ENCODE measurements at places on chromosomes 2 and 18.

DNA sequence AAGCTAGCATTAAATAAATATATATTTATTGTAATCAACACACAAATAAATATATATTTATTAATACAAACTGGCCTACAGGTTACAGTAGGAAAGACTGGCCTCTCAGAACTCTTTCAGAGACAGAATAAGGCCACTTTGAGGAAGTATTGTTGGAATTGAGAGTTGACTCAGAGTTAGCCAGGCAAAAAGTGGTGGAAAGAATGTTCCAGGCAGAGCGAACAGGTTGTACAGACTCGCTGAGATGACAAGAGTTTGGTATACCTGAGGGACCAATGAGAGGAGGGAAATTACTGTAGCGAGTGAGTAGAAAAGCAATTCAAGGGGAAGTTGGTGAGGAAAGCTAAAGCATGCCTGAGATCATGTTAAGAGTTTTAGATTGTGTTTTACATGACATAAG is 19.0 kb upstream of the XDH start:
- DNase-seq: no peak

GRCh38 chr2:151974988-151975387 is 123.9 kb downstream of the CACNB4 start:
- no peak for DNase-seq

- DNase-seq: no peak
These were observed 256.5 kb downstream of the CD226 start for GRCh38 chr18:69691008-69691760.

DNA sequence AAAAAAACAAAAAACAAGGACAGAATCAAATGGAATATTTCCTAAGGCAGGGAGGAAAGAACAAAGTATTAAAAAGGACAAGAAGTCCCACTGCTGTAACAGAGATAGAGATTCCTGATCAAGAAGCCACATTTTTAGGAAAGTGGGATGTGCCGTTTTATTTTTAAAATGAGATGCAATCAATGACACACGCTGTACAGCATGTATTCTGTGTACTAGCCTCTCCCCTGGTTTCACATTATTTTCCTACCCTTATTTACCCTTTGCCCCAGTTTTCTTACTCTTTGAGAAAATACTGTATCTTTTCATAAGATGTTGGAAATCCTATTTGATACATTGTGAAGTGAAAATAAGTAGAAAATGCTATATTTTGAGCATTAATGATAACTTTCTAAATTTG is 45.8 kb downstream of the E2F6 start:
- no peak for DNase-seq

DNA sequence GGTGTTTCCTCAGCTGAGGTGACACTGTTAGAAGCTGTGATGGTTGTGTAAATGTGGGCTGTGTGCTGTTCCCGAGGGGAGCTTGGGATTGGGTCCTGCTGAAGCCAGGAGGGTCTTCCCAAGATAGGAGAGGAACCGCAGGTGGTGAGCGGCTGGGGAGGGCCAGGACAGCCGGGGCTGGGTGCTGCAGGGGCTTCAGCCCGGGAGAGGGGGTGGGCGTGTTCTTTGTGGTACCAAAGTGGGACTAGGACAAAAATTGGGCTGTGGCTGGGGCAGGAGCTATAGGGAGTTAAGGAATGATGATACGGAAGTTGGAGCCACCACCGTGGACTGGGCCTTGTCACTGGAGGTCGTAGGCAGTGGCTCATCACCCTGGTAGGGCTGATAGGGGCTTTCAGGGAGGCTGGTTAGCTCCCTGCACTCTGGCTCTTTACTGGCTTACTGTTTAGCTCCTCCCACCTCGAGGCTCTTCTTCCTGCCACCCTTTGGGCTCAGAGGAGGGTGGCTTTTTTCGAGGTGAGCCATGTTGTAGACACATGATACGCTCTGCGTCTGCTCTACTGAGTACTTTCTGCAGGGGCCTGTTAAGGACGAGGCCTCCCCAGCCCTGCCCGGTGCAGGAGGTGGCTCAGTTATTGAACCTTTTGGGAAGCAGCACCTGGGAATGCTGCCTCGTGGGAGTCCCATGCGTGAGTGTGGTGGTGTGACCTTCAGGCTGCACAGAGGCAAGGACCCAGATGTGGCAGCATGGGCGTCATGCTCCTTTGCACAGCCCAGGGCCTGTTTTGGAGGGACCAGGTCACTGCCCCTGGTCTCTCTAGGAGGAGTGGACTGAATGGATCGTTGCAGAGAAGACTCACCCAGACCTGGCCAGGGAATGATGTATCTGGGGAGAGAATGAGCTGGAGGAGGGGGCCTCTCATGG is 21.6 kb downstream of the ASB1 start:
- peak; percentile 18 for DNase-seq

- no peak for DNase-seq
These were observed 190.3 kb downstream of the C1D start for GRCh38 chr2:67872481-67872880.

- no peak for DNase-seq
These were observed 67.4 kb downstream of the IL1R2 start for GRCh38 chr2:102059151-102059550.

DNA sequence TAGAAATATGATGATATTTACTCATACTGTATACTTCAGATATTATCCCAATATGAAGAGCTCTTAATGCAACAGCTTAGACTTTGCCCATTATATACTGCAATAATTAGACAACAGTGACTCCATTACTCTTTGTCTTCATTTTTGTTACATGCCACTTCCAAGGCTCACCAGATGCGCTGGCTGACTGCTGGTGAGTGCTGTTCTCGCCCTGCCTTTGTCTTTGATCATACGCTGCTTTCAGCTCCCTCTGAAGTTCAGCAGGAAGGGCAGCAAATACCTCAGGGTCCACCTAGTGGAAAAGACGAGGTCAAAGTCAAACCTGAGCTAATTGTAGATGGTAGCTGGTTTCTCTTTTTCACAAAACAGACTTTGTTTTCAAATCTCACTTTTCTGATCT is 66.3 kb downstream of the EIF5B start:
- DNase-seq: no peak

GRCh38 chr2:224909885-224910573 is 132.2 kb downstream of the DOCK10 start:
- peak; percentile 50 for DNase-seq

GRCh38 chr18:2337552-2338141 is 233.7 kb downstream of the METTL4 start:
- DNase-seq: peak; percentile 16

DNA sequence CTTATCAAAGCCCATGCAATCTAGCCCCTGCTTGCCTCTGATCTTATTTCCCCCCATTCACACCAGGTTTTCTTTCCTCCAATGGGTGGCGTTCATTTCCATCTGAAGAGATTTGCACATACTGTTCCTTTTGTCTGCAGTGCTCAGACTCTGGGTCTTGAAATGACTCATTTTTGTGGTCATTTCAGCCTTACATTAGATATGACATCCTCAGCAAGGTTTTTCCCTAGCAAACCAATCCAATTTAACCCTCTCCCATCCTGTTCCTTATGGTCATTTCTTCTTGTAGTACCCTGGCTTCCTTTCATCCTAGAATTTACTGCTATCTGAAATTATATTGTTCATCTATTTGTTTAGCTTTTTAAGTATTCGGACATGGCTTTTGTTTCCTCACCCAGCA is 42.5 kb upstream of the SCN1A start:
- no peak for DNase-seq

DNA sequence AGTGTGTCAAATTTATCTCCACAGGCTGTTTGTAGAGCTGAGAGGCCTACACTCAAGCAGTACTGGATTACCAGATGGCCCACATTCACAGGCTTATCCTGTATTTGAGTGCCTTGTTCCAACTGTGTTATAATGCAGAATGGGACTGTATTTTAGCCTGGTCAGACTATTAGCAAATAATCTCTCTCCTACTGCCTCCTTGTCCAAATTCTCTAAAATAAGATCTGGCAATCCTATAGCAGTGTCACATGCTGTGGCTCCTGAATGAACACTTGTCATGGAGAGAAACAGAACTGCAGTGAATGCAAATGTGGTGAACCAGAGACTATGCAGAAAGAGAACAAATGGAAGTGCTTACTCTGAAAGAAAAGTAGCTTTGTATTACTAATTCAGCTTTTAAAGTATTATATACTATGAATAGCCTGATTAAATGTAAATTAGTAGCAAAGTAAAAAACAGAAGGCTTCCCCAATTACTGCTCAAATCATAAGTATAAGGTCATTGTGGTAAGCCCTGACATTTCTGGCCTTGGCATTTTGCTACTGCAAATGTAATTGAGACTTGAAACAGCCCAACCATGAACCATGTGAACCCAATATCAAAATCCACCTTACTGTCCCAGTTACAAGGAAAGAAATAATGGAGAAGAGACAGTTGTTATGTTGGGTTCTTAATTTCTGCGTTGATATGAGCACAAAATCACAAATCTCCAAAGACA is 80.0 kb downstream of the MAP4K3 start:
- DNase-seq: no peak

DNA sequence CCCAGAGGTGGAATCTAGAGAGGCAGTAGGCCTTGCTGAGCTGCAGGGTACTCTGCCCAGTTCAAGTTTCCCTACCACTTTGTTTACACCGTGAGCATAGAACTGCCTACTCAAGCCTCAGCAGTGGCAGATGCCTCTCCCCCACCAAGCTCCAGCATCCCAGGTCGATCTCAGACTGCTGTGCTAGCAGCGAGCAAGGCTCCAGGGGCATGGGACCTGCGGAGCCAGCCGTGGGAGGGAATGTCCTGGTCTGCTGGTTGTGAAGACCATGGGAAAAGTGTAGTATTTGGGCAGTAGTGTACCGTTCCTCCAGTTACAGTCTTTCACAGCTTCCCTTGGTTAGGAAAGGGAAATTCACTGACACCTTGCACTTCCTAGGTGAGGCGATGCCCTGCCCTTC is 50.6 kb upstream of the FSIP2 start:
- DNase-seq: no peak

GRCh38 chr18:23138471-23138870 is 3.2 kb downstream of the CABLES1 start:
- no peak for DNase-seq

DNA sequence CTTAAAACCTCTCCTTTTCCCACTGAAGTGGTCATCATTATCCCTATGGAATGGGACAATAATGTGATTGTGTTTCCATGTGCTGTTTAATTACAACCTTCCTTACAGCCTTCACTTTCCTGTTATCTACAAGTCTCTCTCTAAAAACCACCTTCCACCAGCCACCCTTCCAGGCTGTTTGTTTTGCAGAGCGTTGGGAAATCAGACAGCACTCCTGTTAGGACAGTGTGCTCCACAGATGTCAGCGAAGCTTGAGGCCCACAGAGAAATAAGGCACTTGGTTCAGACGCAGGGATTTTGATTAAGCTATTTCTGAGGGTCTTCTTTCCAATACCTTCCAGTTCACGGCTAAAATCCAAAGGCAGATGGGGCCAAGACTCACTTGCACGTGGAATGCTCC is 32.3 kb upstream of the ASPRV1 start:
- DNase-seq: no peak

- no peak for DNase-seq
These were observed 103.2 kb downstream of the SLC8A1 start for GRCh38 chr2:40348665-40349064.

GRCh38 chr18:9787712-9788111 is 79.6 kb downstream of the RAB31 start:
- DNase-seq: no peak

GRCh38 chr2:47079515-47080412 is 75.3 kb downstream of the STPG4 start:
- no peak for DNase-seq

GRCh38 chr2:191738003-191738402 is 60.1 kb downstream of the NABP1 start:
- no peak for DNase-seq

DNA sequence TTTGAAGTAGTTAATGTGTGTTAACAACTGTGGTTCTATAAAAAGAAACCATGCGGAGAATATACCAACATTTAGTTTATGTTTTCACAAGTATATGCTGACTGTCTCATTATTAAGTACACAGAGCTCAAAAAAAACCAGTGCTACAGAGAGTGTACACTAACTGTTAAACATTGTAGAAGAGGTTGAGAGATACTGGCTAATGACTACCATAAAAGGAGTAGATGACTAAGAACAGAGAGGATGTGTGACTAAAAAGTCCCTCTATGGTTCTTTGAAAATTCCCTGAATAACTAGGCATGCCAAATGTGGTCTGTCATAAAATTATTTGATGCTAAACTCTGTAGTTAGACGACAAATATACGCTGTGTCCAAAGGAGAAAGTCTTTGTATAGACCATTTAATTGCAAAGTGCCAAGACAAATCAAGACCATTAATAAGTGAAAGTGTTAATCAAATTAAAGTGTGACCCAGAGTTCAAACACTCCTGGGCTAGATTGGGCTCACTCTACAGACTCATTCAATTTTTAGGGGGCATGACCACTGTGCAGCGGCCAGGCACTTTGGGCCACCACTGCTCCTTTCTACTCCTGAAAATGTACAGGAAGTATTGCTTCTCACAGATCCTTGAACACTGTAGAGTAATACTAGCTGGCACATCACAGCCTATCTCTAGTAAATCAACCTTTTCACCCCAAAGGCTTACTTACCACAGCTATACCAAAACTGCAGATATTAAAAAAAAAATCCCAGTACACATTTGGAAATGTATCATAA is 45.1 kb upstream of the SERTAD2 start:
- DNase-seq: no peak

DNA sequence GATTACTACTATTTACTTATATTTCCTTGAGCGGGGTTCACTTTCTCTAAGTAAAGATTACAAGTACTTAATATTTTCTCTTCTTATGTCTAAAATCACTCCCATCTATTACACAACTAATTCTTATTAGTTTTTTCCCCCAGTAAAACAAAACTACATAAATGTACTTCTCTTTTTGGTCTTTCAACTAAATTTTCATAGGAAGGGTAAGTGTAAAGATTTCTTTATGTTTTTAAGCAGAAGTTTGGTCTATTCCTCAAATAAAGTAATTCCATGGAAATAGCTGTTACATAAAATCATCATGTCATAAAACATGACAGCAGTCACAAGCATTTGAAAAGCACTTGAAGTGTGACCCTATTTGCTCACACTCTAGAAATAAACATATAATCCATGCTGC is 249.0 kb downstream of the ZEB2 start:
- no peak for DNase-seq

DNA sequence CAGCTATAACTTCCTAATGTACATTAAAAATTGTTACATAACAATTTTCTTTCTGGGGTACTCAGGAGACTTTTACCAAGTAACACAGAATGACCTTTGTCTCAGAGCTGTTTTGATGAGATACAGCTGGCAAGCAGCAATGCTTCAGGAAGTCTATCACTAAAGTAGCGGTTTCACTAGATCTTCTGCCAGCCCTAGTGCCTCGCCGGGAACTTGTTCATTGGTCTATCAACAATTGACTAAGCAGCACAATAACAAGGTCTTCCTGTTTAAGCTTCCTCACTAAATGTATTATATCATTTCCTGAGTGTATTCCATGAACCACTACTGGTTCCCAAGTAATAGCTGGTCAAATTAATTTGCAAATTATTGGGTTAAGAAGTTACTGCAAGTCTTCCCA is 69.2 kb downstream of the TRIP12 start:
- DNase-seq: peak; percentile 44

GRCh38 chr2:189608795-189609422 is 28.3 kb upstream of the SLC40A1 start:
- DNase-seq: no peak

DNA sequence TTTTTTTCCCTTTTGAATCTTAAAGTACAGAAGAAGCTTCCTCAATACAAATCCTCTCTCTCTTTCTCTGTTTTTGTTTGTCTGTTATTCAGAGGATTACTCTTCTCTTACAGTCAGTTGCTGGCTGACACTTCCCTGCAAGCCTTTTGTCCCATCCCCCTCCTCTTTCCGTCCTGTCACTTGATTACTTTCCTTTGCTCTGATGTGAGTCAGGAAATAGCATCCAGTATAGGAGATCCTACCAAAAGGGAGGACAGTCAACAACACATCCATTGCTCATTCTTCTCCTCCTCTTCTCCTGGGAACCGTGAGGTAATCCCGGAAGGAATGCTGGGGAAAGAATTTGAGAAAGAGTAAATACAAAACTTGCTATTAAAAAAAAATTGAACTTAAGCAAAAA is 79.3 kb upstream of the SCN7A start:
- no peak for DNase-seq

Data from CD8-positive, alpha-beta T cell (primary cell).